ENCODE measurements at places on chromosomes 2 and 18.

DNA sequence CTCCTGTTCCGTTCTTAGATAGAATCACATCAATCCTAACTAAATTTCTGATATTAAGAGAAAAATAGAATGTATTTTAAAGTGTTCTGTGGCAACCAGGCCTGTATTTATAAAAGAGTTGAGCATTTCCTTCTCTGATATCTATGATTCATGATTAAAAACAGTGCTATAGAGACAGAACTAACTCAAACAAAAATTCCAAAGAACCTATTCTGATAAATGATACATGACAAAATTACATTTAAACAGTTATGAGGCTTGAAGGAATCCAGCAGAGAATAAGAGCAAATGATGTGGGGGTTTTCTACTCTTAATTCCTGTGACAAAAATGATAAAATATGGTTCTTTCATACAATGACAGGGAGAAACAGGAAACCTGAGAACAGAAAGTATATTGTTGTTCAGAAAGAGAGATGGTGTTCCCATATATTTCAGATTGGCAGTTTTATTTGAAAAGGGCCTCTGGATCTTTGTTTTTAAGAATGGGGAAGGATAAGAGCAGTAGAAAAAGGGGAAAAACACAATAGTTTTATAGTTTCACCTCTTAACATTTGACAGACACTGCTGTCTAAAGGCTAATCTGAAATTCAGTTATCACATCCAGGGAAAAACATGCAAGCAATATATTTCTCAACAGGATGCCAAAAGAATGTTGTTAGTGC is 944.3 kb downstream of the LRP1B start:
- no peak for DNase-seq

- no peak for DNase-seq
Observed at GRCh38 chr2:8328217-8328616, 353.6 kb upstream of the ID2 start.

GRCh38 chr2:40101131-40101575 is 322.1 kb upstream of the THUMPD2 start:
- no peak for DNase-seq

GRCh38 chr2:151975460-151976414 is 123.1 kb downstream of the CACNB4 start:
- no peak for DNase-seq

- no peak for DNase-seq
Observed at GRCh38 chr2:111626865-111627163, 257.2 kb downstream of the ANAPC1 start.

DNA sequence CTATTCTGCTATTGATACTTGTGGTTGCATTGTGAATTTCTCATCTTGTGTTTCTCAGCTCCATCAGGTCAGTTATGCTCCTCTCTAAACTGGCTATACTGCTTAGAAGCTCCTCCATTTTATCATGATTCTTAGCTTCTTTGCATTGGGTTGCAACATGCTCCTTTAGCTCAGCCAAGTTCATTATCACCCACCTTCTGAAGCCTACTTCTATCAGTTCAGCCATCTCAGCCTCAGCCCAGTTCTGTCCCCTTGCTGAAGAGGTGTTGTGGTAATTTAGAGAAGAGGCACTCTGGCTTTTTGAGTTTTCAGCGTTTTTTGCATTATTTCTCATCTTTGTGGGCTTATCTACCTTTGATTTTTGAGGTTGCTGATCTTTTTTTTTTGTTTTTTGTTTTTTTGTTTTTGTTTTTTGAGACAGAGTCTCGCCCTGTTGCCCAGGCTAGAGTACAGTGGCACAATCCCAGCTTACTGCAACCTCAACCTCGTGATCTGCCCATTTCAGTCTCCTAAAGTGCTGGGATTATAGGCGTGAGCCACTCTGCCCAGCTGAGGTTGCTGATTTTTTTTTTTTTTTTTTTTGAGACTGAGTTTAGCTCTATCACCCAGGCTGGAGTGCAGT is 36.0 kb downstream of the ANKRD12 start:
- no peak for DNase-seq

DNA sequence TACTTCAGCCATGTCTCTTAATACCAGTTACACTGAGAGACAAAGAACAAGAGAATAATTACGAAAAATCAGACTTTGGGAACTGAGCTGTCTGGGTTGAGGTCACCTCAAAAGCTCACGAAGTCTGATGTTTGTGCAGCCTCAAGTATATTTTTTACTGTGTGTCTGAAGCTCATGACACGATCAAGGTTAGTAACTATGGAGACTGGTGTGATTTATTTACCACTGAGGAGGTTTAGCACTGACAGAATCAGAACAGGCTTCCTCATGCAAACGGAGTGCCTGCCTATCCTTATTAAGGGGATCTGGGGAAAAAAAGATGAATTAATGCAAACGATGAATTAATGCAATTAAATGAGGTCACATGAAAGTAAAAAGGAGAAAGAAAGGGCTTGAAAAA is 61.1 kb upstream of the RAPH1 start:
- no peak for DNase-seq

DNA sequence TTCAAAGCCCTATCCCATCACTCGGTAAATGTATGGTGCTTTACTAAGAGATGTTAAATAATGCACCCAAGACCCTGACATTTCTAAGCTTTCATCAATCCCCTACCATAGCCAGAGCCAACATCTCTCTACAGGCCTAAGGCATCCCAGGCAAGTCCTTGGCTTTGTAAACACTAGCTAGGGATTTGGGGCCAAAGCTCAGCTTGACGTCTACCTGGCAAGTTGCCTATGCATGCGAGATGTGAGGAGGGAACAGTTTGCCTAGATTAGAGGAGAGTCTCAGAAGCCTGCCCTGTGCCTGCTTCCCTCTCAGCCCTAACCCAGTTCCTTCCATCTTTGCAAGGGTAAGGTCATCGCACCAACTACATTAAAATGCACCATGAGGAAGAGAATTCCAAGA is 221.5 kb upstream of the NCKAP5 start:
- DNase-seq = no peak

GRCh38 chr2:59206361-59206760 is 965.2 kb upstream of the FANCL start:
- no peak for DNase-seq

DNA sequence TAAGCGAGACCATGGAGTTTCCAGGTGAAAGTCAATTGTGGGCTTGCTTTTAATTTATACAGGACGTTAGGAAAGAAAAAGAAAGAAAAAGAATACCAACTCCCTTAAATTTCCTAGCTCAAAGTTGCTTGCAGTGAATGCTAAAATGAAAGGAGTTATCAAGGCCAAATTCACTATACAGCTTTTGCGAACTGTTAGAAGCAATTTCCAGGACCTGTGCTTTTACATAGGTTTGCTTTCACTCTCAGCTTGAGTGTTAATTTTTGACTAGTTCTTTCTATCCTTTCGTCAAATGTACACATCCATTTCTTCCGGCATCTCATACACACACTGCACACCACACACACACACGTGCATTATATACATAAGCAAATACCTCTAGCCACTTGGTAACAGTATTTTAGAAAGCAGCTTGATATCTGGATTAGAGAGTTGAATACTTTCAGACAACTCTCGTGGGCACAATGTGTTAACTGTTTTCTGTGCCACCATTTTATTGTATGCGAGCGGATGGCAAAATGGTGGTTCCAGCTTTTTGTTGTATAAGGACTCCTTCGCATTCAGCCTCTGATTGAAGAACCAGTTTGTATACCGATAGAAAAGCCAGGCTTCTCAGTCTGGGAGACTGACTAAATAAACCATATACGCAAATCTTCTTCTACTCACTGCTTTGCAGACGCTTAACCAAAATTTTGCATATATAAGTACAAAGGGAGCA is 381.8 kb downstream of the MTX2 start:
- DNase-seq = no peak

GRCh38 chr2:226466589-226466988 is 333.0 kb downstream of the IRS1 start:
- no peak for DNase-seq

GRCh38 chr2:201909348-201909747 is 103.0 kb downstream of the CDK15 start:
- no peak for DNase-seq

GRCh38 chr2:176002688-176003210 is 682 bp upstream of the LNPK start:
- no peak for DNase-seq

- no peak for DNase-seq
Observed at GRCh38 chr2:168394262-168394661, 61.8 kb upstream of the CERS6 start.

DNA sequence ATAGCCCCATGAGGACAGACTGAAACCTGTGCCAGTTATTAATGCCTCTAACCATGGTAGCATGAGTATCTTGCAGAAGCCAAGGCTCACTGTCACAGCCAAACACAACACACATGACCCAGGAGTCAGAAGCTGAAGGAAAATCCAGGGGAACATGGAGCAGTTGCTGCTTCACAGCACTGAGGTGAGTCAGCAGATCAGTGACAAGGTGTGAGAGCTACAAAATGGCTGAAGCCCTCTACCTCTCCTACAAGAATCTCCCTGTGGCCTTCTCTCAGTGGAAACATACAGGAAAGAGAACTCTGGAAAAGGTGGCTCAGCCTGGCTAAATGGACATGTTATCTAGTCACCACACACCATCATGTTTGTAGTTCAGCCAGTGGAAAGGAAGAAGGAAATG is 93.5 kb downstream of the NAB1 start:
- DNase-seq = no peak

GRCh38 chr2:120899771-120900170 is 164.1 kb downstream of the GLI2 start:
- no peak for DNase-seq

- DNase-seq = no peak
Observed at GRCh38 chr2:232230560-232230959, 148.0 kb upstream of the ALPP start.

DNA sequence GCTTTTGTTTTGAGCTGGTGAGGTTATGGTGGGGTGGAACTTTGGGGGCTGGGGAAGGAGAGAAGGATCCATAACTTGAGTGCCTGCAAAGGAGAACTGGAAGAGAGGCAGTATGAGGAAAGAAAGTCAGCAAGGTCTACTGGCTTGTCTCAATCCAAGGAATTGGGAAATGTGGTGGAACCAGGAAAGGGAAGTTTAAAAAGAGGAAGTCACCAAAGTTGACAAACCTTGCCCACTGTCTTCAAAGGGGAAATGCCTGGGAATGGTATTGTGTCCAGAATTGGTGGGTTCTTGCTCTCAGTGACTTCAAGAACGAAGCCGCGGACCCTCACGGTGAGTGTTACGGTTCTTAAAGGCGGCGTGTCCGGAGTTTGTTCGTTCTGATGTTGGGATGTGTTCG is 304.1 kb upstream of the FAM98A start:
- DNase-seq = no peak

DNA sequence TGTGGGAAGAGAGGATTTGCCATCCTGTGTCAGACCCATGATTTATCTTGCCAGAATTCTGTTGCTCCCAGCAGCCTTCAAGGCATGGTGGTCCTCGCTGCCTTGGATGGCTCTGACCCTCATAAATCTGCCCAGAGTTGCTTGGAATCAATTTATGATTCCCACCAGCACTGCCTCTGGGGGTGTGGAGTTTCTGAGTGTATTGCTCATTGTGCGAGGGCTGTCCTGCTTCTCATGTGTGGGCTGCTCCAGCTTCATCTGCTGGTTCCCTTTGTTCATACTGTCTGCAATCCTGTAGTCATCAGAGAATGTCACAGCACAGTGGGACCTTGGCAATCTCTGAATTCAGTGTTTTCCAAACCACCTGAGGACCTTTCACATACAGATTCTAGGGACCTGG is 139.8 kb downstream of the CLIP4 start:
- no peak for DNase-seq

GRCh38 chr18:50061876-50062517 is 132.9 kb downstream of the MYO5B start:
- no peak for DNase-seq

DNA sequence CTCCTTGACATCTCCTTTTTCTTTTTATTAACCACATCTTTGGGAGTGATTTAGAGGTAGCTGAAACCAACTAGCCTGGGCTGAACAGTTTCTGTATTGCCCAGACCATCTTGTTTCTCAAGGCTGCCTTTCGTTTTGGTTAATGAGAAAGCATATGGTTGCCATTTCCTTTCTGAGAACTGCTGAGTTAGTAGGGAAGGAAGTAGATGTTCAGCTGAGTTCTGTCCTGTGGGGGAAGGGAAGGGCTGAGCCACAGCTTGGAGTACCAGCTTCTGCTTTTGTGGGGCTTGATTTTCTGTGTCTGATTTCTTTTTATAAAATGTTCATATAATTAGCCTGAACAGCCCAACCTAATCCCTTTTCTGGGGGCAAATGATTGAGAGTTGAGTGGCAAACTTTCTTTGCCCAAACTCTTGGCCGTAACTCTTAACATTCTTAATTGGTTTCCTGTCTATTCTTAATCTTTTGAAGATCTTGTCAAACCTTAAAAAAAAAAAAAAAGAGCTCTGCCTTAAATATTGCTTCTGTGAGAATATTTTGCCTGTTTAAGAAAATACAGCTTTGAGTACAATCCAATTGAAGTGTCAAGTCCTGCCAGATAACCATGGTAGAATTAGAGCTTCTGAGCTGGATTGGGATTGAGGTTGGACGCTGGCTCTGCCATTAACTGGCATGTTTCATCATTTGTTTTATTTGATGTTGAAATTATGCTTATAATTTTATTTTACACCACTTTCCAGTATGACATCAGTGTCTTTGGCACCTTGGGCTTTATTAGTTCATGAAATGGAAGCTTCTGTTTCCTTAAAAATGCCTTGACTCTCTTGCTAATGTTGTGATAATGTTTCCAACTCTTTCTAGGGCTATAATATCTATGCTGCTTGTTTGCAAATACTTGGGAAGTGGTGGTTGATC is 1.9 kb upstream of the NABP1 start:
- DNase-seq = peak; percentile 11

DNA sequence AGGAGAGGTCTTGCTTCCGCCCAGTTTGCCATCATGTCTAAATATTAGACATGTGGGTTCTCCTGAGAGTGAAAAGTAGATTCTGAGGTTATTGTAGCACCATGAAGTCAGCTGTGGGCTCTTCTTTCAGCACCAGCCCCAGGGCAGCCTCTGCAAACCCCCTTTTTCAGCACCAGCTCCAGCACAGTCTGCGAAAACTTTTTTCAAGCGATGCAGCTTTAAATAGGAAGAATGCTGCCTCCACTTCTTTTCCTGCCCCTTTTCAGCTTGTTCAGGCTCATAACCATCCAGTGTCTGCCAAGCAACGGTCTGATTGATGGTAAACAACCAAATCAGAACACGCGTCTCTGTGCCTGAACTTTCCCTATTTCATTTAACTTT is at the start of gene COL5A2:
Gene COL5A2 (minus strand): TSS at position 192 of the 381 bp plus-strand sequence. CDS start 157 bp downstream, at position 35.
- no peak for DNase-seq

GRCh38 chr2:124763611-124764010 is 738.5 kb downstream of the CNTNAP5 start:
- peak; percentile 26 for DNase-seq

- no peak for DNase-seq
Observed at GRCh38 chr18:74562775-74563174, 28.5 kb downstream of the CNDP1 start.

DNA sequence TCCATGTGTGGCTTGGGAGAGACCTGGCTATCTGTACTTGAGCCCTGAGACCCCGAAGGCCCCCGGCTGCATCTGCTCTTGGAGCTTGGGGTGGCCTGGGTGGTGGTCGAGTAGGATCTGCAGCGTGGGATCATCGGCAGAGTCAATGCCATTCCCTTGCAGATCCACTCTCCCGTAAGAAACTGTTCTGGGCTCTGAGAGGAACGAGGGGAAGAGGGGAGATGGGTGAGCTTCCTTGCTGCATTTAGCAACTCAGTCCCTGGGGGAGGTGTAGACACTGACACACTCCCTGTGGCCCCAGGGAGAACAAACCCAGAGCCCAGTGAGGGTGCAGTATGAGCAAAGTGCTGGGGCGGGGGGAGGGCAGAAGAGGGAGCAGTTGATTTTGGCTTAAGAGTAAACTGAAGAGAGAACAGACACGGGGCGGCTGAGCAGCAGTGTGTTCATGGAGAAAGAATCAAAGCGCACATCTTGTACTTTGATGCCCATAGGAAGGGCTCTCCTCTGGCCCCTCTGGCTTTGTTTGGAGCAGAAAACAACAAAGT is 8.5 kb downstream of the GREB1 start:
- DNase-seq = no peak
